ENCODE measurements at places on chromosomes 6 and 20.
A peak's percentile ranks its signal among the peaks of the same experiment; 100 is the strongest.

DNA sequence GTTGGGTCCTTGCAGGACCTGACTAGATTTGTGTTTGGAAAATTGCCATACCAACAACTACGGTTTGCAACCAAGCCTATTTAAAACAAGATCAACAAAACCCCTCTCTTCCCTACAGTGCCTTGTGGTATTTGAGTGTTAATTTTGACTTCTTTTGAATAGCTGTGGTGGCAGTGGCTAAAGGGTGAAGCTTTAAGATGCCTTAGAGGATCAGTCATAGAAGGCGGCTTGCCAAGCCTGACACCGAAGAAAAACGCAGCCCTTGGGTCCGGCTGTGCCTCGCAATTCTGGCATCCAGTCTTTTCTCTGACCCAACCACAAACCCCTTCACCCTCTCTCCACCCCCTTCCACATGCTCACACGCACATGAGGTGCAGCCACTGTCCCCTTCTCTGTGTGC, 32.6 kb downstream of the BMP6 start:
- DNase-seq: no peak

DNA sequence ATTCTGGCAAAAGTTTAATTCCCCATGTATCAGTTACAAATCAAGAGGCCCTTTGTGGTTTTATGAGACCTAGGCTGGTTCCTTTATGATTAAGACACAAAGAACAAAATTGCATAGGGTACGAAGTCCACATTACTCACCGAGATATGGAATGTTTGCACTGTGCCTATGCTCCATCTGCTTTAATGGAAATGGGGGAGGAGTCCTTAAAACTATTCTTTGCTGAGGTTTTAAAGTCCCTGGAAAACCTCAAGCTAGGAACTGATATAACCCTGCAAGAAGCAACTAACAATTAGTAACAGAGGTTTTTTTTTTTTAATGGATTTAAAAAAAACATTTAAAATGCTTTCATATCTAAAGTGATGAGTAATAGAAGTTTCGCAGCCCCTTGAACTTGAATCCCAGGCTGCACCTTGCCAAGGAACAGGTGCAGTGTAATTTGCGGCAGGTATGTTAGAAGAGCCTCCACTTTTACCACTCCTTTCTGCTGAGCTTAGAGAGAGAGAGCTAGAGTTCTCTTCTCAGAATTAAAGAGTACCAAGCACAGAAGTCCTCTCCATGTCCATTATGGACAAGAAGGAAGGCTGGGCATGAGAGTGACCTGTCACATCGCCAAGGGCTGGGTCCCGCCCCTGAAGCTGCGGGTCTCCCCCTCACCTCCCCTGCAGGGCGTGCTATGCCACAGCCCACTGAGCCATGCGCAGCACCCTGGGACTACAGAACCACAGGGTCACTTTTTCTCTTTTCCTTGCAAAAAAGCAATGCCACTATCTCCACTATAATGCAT, 2.3 kb downstream of the SERPINB1 start:
- no peak for DNase-seq

DNA sequence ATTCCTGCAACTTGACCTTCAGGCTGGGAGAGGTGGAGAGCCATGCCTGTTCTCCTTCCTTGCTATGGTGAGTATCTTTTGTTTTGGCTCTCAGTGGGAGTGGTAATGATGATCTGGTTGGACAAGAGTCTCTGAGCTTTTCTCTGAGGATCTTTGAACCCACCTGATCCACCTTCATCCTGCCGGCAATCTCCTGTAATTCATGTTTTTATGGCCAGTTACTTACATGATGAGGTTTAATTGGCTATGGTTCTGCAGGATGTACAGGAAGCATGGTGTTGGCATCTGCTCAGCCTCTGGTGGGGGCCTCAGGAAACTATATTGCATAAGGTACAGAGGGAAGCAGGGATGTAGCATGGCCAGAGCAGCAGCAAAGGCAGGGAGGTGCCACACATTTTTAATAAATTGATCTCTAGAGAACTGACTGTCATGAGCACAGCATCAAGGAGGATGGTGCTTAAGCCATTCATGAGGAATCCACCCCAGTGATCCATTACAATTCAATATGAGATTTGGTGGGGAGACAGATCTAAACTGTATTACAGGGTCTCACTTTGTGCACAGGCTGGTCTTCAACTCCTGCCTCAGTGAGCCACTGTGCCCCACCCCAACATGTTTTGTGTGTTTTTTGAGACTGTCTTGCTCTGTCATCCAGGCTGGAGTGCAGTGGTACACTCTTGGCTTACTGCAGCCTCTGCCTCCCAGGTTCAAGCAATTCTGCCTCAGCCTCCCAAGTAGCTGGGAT, 10.0 kb downstream of the HSPA1B start:
- DNase-seq: no peak

GRCh38 chr6:74199215-74199915, 503.4 kb downstream of the CD109 start:
- no peak for DNase-seq

GRCh38 chr6:124797224-124797623, 165.0 kb upstream of the RNF217 start:
- no peak for DNase-seq

DNA sequence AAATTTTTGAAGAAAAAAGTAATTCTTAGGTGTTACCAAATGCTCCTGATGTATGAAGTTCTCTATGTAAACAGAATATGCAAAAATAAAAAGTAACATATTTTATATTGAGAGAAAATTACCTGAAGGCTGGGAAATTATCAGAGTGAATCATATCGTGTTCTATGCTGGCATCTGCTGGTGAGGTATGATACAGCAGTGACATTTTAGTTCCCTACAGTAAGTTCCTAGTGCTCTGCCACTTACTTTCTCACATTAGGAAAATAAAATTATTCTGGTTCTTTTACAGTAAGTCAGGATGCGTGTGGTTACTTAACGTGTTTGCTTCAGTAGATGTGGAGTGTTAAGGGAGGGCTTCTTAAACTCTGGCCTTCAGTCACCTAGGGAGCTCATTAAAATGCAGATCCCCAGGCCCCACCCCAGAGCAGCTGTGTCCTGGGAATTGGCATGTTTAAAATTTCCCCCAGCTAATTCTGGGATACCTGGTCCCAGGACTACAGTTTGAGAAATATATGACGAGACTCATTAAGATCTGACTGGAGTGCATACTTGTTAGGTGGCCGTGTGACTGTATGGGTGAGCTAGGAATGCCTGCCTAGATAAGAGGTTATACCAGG, 3.2 kb downstream of the ACTR5 start:
- peak; percentile 17 for DNase-seq

GRCh38 chr6:39004801-39005200, 43.8 kb upstream of the GLP1R start:
- no peak for DNase-seq

GRCh38 chr6:140175486-140175885, 801.0 kb upstream of the CITED2 start:
- peak; percentile 3 for DNase-seq

GRCh38 chr6:130282234-130282995, 59.7 kb upstream of the SAMD3 start:
- no peak for DNase-seq

DNA sequence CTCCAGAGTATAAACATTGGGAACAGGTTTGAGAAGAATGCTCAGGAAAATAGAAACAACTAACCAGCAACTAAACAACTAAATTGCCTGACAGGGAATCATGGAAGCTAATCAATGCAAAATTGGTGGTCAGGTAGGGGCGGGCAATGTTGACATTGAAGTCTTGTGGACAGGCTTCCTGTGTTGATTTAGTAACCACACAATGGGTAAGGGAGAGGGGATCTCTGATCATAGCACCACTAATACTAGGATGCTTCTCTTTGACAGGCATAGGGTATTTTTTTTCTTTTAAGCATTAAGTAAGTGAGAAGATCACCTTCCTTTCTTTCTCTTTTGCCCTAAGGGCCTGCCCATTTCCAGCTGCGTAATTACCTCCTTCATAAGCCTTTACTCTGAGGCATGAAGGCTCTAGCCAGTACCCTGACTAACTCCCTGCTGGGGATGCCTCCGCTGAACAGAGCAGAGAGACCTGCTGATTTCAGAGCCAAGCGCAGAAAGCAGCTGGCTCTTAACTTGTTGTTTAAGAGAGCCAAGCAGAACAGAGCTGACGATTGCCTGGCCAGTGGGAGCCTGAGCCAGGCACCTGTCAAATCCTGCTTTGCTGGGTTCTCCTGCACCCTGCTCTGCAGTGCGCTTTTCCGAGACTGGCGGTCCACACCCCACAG, 118.7 kb downstream of the BMP2 start:
- peak; percentile 29 for DNase-seq

DNA sequence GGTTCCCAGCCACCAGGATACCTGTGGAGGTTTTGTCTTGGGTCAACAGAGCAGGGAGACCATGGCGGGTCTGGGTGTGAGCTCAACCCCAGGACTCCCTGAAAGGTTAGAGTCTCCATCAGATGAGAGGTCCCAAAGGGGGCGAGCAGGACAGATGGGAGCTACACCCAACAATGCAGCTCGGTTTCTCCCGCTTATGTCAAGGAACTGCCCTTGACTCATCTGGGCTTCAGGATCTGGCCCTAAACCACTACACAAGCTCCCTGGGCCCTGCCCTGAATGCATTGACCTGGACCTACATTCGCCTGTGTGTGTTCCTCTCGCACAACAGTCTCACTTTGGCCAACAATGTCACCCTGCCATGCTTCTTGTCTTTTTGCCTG, 57.6 kb upstream of the SYNDIG1 start:
- DNase-seq: no peak

- DNase-seq: no peak
Observed at GRCh38 chr6:12158686-12159415, 131.3 kb upstream of the EDN1 start.

GRCh38 chr6:4185419-4185818, 50.0 kb upstream of the ECI2 start:
- no peak for DNase-seq

- no peak for DNase-seq
Observed at GRCh38 chr6:149271348-149272340, 45.9 kb upstream of the TAB2 start.

DNA sequence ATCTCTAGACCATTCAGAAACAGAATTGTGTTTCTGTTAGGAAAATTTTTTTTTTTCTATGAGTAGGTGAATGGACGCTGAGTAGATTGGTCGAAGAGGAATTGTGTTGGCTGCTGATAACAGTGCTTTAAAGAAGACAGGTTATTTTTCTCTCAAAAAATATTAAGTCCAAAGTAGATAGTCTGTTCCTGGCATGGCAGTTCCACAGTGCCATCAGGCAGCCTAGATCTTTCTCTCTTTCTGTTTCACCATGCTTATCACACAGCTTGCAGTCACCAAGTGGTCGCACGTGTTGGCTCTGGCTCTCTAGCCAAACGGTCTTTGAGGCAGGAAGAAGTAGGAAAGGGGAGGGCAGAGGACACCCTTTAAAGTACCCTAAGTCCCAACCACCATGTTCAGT, 22.4 kb upstream of the SERINC3 start:
- DNase-seq: no peak

- no peak for DNase-seq
Observed at GRCh38 chr6:32774426-32774825, 11.1 kb upstream of the HLA-DQB2 start.

DNA sequence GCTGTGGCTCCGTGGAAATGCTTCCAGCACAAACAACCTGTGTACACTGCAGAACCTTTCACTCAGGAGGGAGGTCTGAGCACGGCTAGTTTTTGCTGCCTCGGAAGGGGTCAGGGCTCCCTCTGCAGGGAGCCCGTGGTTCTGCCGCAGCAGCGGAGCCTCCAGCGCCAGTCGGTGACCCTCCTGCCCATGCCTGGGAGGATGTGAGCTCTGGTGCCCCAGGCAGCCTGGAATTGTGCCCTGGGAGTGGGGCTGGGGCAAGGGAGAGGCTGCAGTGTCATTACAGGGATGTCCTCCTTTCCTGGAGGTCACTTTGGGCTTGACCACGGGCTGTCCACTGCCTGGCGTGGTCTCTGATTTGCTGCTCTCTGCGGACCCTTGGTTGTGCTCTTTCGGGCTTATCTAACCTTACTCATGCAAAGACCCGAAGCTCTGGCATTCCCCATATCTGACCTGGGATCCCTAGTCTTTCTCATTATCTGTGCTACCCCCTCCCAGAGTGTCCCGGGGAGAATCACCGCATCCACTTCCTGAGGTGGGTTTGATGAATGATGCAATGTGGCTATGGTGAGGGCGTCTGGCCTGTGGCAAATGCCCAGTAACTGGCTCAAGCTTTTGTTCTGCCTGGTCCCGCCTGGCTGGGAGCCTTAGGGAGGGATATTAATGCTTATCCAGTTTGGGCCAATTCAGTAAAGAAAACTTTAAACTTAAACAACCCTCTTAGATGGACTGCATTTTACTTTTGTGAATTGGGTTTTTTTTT, 59.6 kb upstream of the TAGAP start:
- peak; percentile 83 for DNase-seq

DNA sequence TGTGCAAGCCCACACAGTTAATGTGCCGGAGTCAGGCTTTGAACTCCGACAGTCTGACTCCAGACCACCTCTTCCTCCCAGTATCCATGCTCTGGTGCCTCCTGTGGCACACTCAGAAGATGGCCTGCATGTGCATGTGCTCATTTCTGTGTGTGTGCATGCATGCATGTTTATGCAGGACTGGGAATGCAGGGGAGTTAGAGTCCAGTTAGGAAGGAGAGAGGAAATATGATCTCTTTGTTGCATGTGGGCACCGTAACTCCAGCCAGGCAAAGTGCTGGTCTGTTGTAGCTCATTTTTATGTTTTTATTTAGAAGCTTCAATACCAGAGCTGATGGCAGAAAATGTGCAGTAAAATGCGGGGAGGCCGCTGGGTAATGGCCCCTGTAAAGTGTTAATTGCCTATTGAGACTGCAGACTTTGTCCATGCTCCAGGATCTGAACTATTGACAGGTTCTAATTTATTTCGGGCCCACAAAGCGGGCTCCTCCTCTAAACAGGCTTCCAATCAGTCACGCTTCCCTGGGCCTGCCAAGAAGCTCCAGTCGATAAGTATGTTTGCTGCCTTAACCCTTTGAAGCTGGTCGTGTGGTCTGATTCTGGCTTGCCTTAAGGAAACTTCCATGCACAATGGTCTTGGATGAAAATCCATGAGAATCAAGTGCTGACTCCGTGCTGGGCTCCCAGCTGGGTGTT, 248.3 kb downstream of the DHX35 start:
- no peak for DNase-seq

- no peak for DNase-seq
Observed at GRCh38 chr6:158070513-158070912, 88.8 kb downstream of the SYNJ2 start.

GRCh38 chr6:162092816-162093502, 634.6 kb downstream of the PRKN start:
- DNase-seq: no peak

DNA sequence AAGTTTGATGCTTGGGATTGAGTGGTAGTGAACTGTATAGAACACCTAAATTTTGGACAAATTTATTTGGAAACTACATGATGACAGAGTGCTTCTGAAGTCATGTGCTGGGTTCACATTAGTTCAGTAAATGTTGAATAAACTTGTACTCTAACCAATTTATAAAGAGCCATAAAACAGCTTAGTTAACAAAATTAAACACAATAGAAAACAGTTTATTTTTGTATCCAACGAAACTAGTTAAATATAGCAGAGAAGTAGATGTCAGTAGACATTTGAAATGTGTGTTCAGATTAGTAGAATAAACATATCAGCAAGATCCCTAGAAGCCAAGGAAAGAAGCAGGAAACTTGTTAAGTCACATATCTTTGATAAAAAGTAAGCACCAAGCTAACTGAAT, 32.1 kb downstream of the SCAF8 start:
- DNase-seq: no peak

All from retina (tissue), 1 donor.